ENCODE measurements at places on chromosomes 4 and X.

- no peak for DNase-seq
Observed at GRCh38 chr4:82519072-82519471, 42.7 kb downstream of the TMEM150C start.

DNA sequence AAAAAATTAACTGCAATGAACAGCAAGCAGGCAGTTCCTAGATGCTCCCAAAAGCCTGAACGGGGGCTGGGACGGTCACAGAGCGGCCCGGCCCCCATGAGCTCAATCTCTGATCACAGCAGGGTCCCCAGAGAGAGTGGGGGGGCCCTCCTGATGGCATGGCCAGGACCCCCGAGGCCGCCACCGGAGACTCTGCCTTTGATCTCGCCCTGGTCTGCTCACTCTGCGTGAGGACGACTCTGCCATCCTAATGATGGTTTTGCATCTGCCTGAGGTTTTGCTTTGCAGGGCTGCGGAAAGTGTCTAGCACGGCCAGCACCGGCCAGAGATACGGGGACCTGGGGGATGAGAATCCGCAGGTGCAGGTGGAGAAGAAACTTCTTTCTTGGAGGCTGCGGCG lies 103.8 kb downstream of the SHOX start:
- DNase-seq: no peak

DNA sequence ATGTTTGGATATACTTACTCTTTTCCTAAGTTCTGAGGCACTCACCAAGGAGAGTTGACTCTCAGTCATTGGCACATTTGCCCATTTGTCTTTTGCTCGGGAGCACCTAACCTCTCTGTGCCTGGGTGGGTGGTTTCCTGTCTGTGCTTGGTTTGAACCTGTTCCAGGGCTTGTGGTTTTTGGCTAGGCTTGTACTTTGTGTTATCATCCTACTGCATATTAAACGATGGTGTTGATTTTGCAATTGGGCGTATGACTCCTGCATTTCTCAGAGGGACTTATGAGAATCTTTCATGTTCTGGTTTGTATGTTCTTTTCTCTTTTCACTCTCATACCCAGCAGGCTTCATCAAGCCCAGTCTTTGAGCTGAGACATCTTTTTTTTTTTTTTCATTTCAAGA lies 161.7 kb downstream of the BTC start:
- peak; percentile 28 for DNase-seq

DNA sequence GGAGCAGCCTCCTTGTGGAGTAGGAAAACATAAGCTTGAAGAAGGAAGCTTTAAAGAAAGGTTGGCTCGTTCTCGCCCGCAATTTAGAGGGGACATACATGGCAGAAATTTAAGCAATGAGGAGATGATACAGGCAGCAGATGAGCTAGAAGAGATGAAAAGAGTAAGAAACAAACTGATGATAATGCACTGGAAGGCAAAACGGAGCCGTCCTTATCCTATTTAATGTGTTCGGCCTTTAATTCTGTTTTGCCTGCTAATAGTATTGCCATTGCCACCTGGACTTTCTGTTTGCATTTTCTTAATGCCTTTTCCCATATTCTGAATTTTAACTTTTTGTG lies 1.4 kb downstream of the TCEAL1 start:
- DNase-seq: no peak

GRCh38 chr4:1488357-1488756 lies 82.1 kb upstream of the NKX1-1 start:
- DNase-seq: no peak

DNA sequence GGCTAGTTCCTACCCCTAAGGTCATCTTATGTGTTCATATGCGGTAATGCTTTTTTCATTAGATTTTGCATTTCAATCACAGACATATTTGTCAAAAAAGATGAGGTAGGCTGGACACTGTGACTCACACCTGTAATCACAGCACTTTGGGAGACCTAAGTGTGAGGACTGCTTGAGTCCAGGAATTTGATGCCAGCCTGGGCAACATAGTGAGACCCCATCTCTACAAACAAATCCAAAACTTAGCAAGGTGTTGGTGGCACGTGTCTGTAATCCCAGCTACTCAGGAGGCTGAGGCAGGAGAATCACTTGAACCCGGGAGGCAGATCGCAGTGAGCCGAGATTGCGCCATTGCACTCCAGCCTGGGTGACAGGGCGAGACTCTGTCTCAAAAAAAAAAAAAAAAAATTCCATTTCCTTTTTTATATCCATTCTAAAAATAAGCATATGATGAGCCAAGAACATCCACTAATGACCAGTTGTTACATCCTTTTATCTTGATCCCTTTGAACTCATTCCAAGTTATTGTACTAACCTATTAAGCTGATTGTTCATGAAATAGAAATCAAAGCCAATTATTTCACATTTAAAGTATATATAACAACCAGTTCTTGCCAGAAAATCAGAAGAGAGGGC lies 23.4 kb downstream of the PGAM4 start:
- DNase-seq: no peak

GRCh38 chr4:15405018-15405417 lies 22.8 kb upstream of the C1QTNF7 start:
- DNase-seq: no peak

- no peak for DNase-seq
Observed at GRCh38 chr4:42490015-42490414, 92.7 kb downstream of the SHISA3 start.

DNA sequence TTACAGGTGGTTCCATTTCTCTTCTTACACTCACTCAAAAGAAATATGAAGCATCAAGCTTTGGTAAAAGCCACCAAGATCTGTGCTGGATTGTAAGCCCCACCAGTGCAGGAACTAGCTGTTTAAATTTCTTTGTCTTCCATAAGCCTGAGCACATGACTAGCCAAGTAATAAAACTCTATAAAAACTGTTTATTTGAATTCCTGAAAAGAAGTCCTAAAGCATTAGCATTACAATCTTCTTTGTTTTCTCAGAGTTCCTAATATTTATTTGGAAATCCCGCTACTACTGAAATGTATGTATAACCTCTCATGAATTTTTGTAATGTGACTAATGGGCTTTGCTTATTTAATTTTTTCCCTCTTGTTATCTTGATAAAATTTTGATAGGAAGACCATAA lies 65.9 kb downstream of the IQCM start:
- DNase-seq: no peak

- no peak for DNase-seq
Observed at GRCh38 chr4:140037353-140038030, 116.5 kb downstream of the MAML3 start.

DNA sequence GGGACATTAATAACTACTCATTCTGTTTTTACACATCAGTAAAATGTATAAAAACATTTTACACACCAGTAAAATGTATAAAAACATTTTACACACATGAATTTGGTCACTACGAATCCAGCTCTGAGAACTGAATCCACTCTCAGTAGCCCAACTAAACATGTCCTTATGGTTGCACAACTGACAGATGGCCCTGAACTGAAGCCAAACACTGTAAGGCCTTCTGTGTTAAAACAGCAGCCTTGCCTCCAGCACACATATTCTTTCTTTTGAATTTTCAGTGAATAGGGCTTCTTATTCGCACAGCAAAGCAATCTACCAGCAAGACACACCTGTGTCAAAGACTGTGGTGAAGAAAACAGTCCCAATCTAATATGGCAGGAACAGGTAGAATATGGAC lies 169.9 kb upstream of the FMR1 start:
- no peak for DNase-seq

DNA sequence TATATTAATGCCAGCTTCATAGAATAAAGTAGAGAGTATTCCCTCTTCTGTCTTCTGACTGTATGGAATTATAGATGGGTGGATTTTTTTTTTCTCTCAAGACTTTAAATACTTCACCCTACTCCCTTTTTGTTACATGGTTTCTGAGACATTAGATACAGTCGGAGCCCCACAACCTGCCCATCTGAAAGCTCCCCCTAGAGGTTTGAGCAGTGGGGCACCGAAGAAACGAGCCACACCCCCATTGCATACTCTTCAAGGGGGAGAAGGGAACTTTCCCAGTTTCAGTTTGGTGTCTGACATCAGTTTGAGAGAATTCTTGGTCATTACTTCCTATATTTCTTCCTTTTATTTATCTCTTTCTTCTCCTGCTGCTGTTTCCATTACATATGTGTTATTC lies 437.6 kb upstream of the AGA start:
- no peak for DNase-seq

DNA sequence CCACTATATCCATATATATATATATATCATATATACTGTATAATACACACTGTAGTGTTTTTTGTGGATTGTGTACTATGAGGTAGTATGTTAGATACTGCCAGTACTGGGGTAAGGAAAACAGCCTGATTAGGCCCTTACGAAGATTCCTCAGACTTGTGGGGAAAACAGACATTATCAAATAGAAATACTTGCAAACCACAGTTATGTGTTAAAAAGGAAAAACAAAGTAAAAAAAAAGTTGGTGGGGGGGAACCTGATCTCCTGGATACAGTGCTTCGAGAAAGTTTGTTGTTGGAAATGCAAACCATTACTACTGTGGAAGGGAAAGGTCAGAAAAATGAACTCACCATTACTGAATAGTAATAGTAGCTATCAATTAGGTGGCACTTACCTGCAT lies 53.0 kb downstream of the PKD2 start:
- DNase-seq: no peak

DNA sequence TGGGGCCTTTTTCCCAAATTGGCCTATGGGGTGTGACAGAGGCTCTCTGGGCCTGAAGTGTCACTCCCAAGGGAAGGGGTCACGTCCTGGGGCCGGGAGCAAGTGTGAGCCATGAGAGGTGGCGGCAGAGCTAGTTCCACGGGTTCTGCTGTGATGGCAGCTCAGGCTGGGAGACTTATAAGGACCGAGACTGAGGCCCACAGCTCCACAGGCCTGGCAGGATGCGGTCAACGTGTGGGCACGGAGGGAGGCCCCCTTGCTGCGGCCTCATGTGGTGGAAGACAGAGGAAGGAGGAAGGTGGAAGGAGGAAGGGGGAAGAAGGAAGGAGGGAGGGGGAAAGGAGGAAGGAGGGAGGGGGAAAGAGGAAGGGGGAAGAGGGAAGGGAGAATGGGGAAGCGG lies 7.2 kb upstream of the CPLX1 start:
- no peak for DNase-seq

GRCh38 chr4:159487284-159487747 lies 384.4 kb downstream of the RAPGEF2 start:
- peak; percentile 31 for DNase-seq

DNA sequence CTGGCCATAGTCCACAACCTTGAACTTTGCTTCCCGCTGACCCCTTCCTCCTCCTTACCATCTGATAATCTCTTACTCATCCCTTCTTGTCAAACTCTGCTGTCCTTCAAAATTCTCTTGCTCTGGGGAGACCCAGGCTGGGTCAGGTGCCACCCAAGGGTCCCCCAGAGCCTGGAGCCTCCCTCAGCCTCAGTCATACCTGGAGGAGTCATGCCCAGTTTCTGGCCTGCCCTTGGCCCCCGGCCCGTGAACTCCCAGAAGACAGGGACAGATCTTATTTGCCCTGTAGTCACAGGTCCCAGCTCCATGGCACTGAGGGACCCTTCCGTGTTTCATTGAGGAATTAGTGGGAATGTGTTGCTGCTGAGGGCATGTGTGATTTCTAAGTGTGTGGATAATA lies 4.7 kb upstream of the GPR78 start:
- no peak for DNase-seq

GRCh38 chrX:53768451-53768850 lies 81.9 kb upstream of the HUWE1 start:
- DNase-seq: no peak

DNA sequence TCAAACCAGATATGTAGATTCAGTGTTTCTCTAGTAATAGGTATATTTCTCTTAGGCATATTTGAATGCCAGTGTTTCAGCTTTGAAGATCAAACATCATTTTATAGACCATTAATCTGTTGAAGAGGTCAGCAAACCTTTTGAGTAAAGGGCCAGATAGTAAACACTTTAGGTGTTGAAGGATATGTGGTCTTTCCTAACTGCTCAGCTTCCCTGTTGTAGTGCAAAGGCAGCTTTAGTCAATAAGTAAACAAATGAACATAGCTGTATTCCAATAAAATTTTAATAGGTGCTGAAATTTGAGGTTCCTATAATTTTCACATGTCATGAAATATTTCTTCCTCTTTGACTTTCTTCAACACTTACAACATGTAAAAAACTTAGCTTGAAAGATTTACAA lies 201.6 kb downstream of the ADGRL3 start:
- no peak for DNase-seq

DNA sequence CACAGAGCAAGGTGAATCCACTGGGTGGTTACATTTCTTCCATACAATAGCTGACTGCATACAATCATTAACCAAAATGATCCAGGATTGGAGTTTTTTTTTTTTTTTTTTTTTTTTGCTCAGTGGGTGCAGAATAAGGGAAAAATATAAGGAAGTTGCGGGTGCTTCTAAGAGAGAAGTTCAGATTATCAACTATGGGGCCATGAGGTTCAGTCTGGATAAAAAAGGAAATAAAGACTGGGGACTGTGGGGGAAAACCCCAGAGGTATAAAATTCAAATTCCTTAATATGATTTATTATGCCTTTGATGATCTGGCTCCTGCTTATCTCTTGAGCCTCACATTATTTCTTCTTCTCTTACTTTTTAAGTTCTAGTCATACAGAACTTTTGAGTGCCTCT lies 5.9 kb upstream of the EIF1AX start:
- DNase-seq: no peak

GRCh38 chr4:54999003-54999402 lies 126.4 kb downstream of the KDR start:
- no peak for DNase-seq

GRCh38 chr4:128639541-128640270 lies 169.8 kb upstream of the JADE1 start:
- no peak for DNase-seq

DNA sequence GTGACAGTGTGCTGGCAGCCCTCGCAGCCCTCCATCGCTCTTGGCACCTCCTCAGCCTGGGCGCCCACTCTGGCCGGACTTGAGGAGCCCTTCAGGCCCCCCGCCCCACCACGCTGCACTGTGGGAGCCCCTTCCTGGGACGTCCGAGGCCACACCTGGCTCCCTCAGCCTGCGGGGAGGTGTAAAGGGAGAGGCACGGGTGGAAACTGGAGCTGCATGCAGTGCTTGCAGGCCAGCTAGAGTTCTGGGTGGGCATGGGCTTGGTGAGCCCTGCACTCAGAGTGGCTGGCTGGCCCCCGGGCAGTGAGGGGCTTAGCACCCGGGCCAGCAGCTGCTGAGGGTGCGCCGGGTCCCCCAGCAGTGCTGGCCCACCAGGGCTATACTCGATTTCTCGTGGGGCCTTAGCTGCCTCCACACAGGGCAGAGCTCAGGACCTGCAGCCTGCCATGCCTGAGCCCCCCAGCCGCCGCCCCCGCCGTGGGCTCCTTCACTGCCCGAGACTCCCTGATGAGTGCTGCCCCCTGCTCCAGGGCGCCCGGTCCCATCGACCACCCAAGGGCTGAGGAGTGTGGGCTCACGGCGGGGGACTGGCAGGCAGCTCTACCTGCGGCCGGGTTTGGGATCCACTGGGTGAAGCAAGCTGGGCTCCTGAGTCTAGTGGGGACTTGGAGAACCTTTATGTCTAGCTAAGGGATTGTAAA lies 1672.7 kb upstream of the PCDH7 start:
- no peak for DNase-seq

GRCh38 chrX:111560801-111561200 lies 49.4 kb downstream of the SERTM2 start:
- no peak for DNase-seq

- DNase-seq: no peak
Observed at GRCh38 chrX:73828080-73828720, 265.2 kb downstream of the CHIC1 start.
